Calu3 (cell line): ENCODE measurements at places on chromosomes 2 and 18. TPM values are rescaled to one million over a fixed set of nuclear protein-coding genes. Genes with fewer than 3 reads are reported as not detected.

GRCh38 chr2:241188361-241189092 is at the start of gene ANO7:
Gene ANO7 (plus strand): TSS chr2:241188677. CDS start chr2:241190064, 1,387 bp downstream.
- peaks cover 9% of the 10 kb centered on the region for H3K36me3 ChIP-seq
- no peak within 1 kb of the TSS for H3K4me3 ChIP-seq
- peak; percentile 29 for DNase-seq
- H3K27me3 ChIP-seq: peaks cover 54% of the 10 kb centered on the region

GRCh38 chr2:202494300-202495229 is 118.4 kb downstream of the BMPR2 start:
- H3K4me1 ChIP-seq: peaks cover 8% of the 10 kb centered on the region
- DNase-seq: no peak
- H3K36me3 ChIP-seq: no peaks in the 10 kb centered on the region
- peak overlapping the region; percentile 50 for H3K27ac ChIP-seq
- H3K27me3 ChIP-seq: no peaks in the 10 kb centered on the region

- peak; percentile 60 for DNase-seq
- H3K27ac ChIP-seq: peak overlapping the region; percentile 91
- peaks cover 12% of the 10 kb centered on the region for H3K36me3 ChIP-seq
- H3K4me3 ChIP-seq: peak overlapping the region; percentile 36
- no peaks in the 10 kb centered on the region for H3K27me3 ChIP-seq
These were observed 89.6 kb upstream of the PPP1CB start for GRCh38 chr2:28662044-28662443.

- no peak overlapping the region for H3K27ac ChIP-seq
- no peaks in the 10 kb centered on the region for H3K4me1 ChIP-seq
- no peak overlapping the region for H3K4me3 ChIP-seq
These were observed 1527.3 kb upstream of the NXPH2 start for GRCh38 chr2:140307532-140307931.

- H3K36me3 ChIP-seq: no peaks in the 10 kb centered on the region
- no peak overlapping the region for H3K4me3 ChIP-seq
- H3K4me1 ChIP-seq: no peaks in the 10 kb centered on the region
- DNase-seq: no peak
- H3K27me3 ChIP-seq: no peaks in the 10 kb centered on the region
These were observed 104.6 kb upstream of the TPO start for GRCh38 chr2:1308678-1309077.

DNA sequence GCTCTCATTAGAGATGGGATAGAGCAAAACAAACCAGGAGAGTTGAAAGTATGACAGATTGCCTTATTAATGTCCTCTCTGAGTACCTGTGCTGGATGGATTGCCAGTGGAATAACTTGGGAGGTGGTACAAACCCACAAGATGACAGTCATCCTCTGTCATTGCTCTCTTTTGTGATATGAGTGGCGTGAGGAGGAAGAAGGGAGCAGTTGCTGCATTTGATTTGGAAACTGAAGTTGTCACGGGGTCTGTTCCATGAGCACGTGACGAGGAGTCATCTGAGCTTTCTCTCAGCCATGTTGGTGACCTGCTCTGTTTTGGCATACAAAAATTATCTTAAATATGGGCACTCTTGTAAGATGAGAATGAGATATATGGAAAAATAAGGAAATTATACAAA is 204.9 kb downstream of the FAM210A start:
- no peaks in the 10 kb centered on the region for H3K4me1 ChIP-seq
- no peak overlapping the region for H3K4me3 ChIP-seq
- no peaks in the 10 kb centered on the region for H3K36me3 ChIP-seq
- H3K27ac ChIP-seq: no peak overlapping the region
- DNase-seq: no peak
- peaks cover 62% of the 10 kb centered on the region for H3K27me3 ChIP-seq

DNA sequence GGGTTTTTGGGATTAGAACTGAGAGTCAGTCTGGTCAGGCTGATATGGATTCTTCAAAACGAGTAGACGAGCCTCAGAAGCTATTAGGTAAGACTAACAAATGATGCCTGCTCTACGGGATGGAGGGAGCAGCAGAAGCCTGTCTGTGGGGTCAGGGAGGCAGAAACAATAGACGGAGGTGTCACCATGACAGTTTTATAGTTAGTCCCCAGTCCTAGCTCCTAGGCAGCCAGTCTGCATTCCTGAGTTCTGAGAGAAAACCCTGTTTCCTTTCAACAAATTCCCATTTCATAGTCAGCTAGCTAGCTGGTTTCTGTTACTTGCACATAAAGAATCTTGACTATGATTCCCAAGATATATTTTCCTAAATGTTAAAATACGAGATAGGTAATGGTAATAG is 542.1 kb downstream of the PID1 start:
- no peak for DNase-seq
- no peak overlapping the region for H3K4me3 ChIP-seq
- no peaks in the 10 kb centered on the region for H3K27me3 ChIP-seq
- H3K36me3 ChIP-seq: no peaks in the 10 kb centered on the region

- DNase-seq: no peak
- H3K27ac ChIP-seq: no peak overlapping the region
- H3K4me1 ChIP-seq: no peaks in the 10 kb centered on the region
- no peak overlapping the region for H3K4me3 ChIP-seq
These were observed 303.8 kb upstream of the TRIB2 start for GRCh38 chr2:12412898-12413305.

- H3K4me1 ChIP-seq: peaks cover 11% of the 10 kb centered on the region
- no peak overlapping the region for H3K27ac ChIP-seq
- H3K27me3 ChIP-seq: no peaks in the 10 kb centered on the region
- H3K36me3 ChIP-seq: peaks cover 13% of the 10 kb centered on the region
- DNase-seq: no peak
- H3K4me3 ChIP-seq: no peak overlapping the region
These were observed 34.9 kb downstream of the SUCLG1 start for GRCh38 chr2:84424152-84424551.

DNA sequence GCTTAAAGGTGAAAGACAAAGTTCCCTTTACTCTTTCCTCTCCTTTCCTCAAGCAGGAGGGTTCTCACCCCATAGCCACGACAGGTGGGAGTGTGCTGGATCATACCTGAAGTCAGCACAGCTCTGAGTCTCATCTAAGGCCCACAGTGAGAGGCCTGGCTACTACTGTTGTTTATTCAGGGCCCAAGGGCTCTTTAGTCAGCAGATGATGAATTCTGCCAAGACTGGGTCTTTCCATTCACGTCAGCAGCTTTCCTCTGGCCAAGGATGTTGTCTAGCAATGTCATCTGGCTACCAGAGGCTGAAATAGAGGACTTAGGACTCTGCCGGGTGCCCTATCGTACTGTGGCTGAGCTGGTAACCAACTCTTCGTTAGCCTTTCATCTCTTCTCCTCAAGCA is 308.4 kb upstream of the THUMPD2 start:
- no peaks in the 10 kb centered on the region for H3K27me3 ChIP-seq
- no peak overlapping the region for H3K27ac ChIP-seq
- H3K4me1 ChIP-seq: no peaks in the 10 kb centered on the region

DNA sequence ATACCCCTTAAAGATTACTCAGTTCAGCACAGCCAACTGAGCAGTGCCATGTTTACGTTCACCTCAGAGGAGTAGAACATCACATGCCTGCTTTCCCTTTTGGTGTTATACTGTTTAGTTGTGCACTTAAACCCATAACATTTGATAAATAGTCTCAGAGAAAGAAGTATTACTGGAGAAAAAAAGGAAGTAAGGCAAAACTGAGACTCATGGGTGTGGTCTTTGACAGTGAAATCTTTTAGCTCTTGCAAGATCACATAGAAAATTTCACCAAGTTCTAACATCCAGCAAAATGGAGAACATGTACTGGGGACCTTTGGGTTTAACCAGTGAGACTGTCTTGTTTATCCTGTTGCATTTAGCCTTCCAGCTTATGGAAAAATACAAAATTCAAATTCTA is 5.6 kb downstream of the TANK start:
- peaks cover 54% of the 10 kb centered on the region for H3K36me3 ChIP-seq
- H3K27ac ChIP-seq: no peak overlapping the region
- DNase-seq: no peak
- no peaks in the 10 kb centered on the region for H3K27me3 ChIP-seq
- H3K4me3 ChIP-seq: no peak overlapping the region

- peaks cover 30% of the 10 kb centered on the region for H3K27me3 ChIP-seq
- peaks cover 18% of the 10 kb centered on the region for H3K36me3 ChIP-seq
- no peak for DNase-seq
- H3K27ac ChIP-seq: peak overlapping the region; percentile 66
These were observed 9.4 kb downstream of the COLEC11 start for GRCh38 chr2:3604207-3604877.

DNA sequence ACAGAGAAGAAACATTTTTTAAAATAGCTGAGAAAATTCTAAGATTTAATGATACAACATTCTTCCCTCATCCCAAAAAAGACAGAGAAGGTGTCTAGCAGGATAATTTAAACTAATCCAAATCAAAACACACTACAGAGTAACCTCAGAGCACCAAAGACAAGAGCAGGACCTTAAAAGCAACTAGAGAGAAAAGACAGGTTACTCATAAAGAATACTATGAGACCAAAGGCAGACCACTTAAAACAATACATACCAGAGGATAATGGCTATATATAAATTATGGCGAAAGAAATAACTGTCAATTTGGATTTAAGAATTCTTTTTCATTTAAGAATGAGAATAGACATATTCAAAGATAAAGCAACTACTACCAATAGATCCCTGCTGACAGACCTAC is 40.0 kb downstream of the HDLBP start:
- H3K4me3 ChIP-seq: no peak overlapping the region
- DNase-seq: no peak
- H3K27me3 ChIP-seq: no peaks in the 10 kb centered on the region
- H3K27ac ChIP-seq: no peak overlapping the region
- H3K4me1 ChIP-seq: peaks cover 35% of the 10 kb centered on the region

GRCh38 chr2:232419245-232420072 is 12.8 kb downstream of the ALPG start:
- peaks cover 7% of the 10 kb centered on the region for H3K36me3 ChIP-seq
- no peak overlapping the region for H3K27ac ChIP-seq
- peaks cover 32% of the 10 kb centered on the region for H3K4me1 ChIP-seq
- H3K27me3 ChIP-seq: peaks cover 48% of the 10 kb centered on the region

- H3K27me3 ChIP-seq: no peaks in the 10 kb centered on the region
- H3K4me1 ChIP-seq: peaks cover 28% of the 10 kb centered on the region
- H3K36me3 ChIP-seq: peaks cover 49% of the 10 kb centered on the region
- H3K27ac ChIP-seq: no peak overlapping the region
- H3K4me3 ChIP-seq: no peak overlapping the region
- DNase-seq: peak; percentile 22
These were observed 12.1 kb downstream of the ITGA6 start for GRCh38 chr2:172439509-172439860.

- peak; percentile 44 for DNase-seq
- peak overlapping the region; percentile 88 for H3K27ac ChIP-seq
- H3K4me3 ChIP-seq: peak overlapping the region; percentile 52
- H3K36me3 ChIP-seq: peaks cover 7% of the 10 kb centered on the region
These were observed 11.6 kb upstream of the EIF2AK2 start for GRCh38 chr2:37168217-37168981.

DNA sequence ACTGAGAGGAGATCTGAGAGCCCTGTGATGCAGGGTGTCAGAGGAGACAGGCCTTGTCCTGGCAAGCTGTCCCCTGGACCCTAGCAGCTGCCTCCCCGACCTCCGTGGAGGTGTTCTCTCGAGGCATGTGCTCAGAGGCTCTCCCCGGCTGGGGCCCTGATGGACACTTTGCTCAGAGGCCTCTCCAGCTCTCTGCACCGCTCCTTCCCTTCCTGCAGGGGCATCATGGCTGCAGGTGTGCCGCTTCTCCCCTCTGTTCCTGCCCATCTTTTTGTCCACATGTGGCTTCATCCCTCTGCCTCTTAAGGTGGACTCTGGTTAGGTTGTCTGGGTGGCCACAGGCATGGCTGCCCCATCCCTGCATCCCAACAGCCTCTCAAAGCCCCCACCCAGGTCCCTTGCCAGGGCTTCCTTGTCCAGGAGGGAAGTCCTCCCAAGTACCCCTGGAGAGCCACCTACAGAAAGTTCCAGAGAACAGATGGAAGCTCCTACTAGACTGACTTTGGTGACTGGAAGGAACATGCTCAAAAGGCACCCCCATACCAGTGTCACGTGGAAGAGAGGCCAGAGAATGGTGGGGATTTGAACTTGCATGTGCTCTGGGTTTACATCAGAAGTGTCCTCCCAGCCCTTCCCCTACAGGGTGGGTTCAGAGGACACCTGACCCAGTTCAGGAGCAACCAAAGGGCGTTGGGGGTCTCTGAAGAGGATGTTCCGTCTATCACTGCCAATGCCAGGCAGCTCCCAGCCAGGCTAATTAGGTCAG is 120.4 kb downstream of the KLHL29 start:
- no peak for DNase-seq
- no peaks in the 10 kb centered on the region for H3K36me3 ChIP-seq
- H3K27me3 ChIP-seq: no peaks in the 10 kb centered on the region
- no peak overlapping the region for H3K4me3 ChIP-seq
- H3K4me1 ChIP-seq: no peaks in the 10 kb centered on the region

GRCh38 chr2:141341444-141341843 is 789.4 kb downstream of the LRP1B start:
- no peak overlapping the region for H3K4me3 ChIP-seq
- no peak for DNase-seq
- peaks cover 16% of the 10 kb centered on the region for H3K4me1 ChIP-seq
- H3K27ac ChIP-seq: peak overlapping the region; percentile 16

DNA sequence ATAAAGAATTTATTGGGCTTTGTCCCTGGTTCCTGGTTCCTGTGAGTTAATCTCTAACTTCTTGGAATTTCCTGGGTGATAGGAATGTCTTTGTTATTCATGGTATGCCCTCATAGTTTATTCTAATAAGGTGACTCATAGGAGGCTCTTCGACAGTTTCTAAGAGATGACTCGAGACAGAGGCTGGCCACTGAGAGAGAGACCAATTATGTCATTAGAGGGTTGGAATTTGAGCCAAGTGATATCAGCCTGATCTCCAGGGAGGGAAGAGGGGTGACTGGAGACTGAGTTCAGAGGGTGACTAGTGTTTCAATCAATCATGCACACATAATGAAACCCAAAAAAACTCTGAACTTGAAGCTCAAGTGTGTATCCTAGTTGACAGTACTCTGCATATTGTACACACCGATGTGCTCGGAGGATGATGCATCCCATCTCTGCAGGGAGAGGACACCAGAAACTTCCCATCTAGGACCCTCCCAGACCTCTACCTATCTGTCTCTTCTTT is 185.7 kb downstream of the MTCL1 start:
- peak; percentile 75 for DNase-seq
- H3K4me3 ChIP-seq: peak overlapping the region; percentile 48
- H3K36me3 ChIP-seq: peaks cover 10% of the 10 kb centered on the region
- peak overlapping the region; percentile 92 for H3K27ac ChIP-seq
- no peaks in the 10 kb centered on the region for H3K27me3 ChIP-seq
- peaks cover 45% of the 10 kb centered on the region for H3K4me1 ChIP-seq

FZD7 gene
- 11.3 and 17.7 TPM in 2 replicates for total RNA-seq

IL18R1 gene
- 1.5 and 2.1 TPM in 2 replicates for total RNA-seq

CPO gene
- 0.40 TPM in 1 of 2 replicates, not detected in the other for total RNA-seq

HAAO gene
- total RNA-seq: 1.5 and 2.2 TPM in 2 replicates

ADGRF3 gene
- total RNA-seq: 0.24 and 0.59 TPM in 2 replicates

DPYSL5 gene
- 0.32 TPM in 1 of 2 replicates, not detected in the other for total RNA-seq

CFAP65 gene
- total RNA-seq: 0.68 and 1.3 TPM in 2 replicates

RAB27B gene
- 38.3 and 60.6 TPM in 2 replicates for total RNA-seq

EVA1A gene
- 0.42 TPM in 1 of 2 replicates, not detected in the other for total RNA-seq

GKN2 gene
- not detected in 2 replicates for total RNA-seq
